ENCODE measurements at places on chromosomes 16 and 17. TPM values are rescaled to one million over a fixed set of nuclear protein-coding genes. Genes with fewer than 3 reads are reported as not detected.

The ADGRG3 gene
- total RNA-seq = not detected

GRCh38 chr17:36566081-36566480 lies 21.4 kb downstream of the GGNBP2 start:
- H3K4me1 ChIP-seq = no peaks in the 10 kb centered on the region
- peaks cover 26% of the 10 kb centered on the region for H3K36me3 ChIP-seq
- no peaks in the 10 kb centered on the region for H3K27me3 ChIP-seq
- DNase-seq = no peak
- H3K4me3 ChIP-seq = no peak overlapping the region

- H3K36me3 ChIP-seq = no peaks in the 10 kb centered on the region
- H3K4me1 ChIP-seq = peaks cover 19% of the 10 kb centered on the region
- H3K27me3 ChIP-seq = no peaks in the 10 kb centered on the region
- peak overlapping the region; percentile 36 for H3K4me3 ChIP-seq
- peak overlapping the region; percentile 64 for H3K27ac ChIP-seq
Measured at GRCh38 chr16:1530883-1531637, 2.4 kb upstream of the TMEM204 start.

DNA sequence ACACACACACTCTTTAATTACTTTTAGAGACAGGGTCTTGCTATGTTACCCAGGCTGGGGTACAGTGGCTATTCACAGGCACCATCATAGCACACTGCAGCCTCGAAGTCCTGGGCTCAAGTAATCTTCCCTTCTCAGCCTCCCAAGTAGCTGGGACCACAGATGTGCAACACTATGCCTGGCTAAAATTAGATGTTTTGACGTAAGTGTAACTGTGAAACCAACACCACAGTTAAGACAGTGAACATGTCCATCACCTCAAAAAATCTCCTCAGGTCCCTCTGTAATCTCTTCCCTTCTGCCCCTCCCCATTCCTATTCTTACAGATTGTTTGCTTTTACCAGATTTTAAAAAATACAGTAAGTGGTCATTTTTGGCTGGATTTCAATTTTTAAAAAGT lies 66.7 kb downstream of the RPGRIP1L start:
- H3K27me3 ChIP-seq = no peaks in the 10 kb centered on the region
- DNase-seq = no peak
- no peaks in the 10 kb centered on the region for H3K4me1 ChIP-seq
- peaks cover 20% of the 10 kb centered on the region for H3K36me3 ChIP-seq
- no peak overlapping the region for H3K4me3 ChIP-seq

The TBC1D3D gene
- 0.60 TPM for total RNA-seq

- H3K4me3 ChIP-seq = no peak overlapping the region
- H3K27me3 ChIP-seq = no peaks in the 10 kb centered on the region
- peaks cover 25% of the 10 kb centered on the region for H3K4me1 ChIP-seq
- no peak for DNase-seq
- peaks cover 56% of the 10 kb centered on the region for H3K36me3 ChIP-seq
Measured at GRCh38 chr17:2190014-2190413, 113.6 kb downstream of the SMG6 start.

DNA sequence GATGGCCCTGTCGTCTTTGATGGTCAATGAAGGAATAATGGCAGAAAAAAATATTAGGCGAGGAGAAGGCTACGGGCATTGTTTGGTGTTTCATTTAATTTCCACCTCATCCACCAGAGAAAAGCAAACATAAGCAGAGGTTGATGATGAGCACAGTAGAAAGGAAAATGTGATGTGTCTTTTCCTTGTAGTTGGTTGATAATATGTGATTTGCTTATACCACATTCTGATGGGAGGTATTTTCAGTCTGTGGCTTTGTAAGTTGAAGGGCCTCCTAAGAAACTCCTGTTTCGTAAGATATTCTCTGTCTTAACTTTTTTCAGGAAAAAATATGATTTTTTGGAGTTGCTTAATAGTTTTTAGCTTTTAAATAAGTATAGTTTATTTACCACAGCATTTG lies 215.7 kb downstream of the PRKCA start:
- peaks cover 8% of the 10 kb centered on the region for H3K4me1 ChIP-seq
- H3K27me3 ChIP-seq = peaks cover 3% of the 10 kb centered on the region
- no peak overlapping the region for H3K27ac ChIP-seq
- no peaks in the 10 kb centered on the region for H3K36me3 ChIP-seq
- no peak overlapping the region for H3K4me3 ChIP-seq

DNA sequence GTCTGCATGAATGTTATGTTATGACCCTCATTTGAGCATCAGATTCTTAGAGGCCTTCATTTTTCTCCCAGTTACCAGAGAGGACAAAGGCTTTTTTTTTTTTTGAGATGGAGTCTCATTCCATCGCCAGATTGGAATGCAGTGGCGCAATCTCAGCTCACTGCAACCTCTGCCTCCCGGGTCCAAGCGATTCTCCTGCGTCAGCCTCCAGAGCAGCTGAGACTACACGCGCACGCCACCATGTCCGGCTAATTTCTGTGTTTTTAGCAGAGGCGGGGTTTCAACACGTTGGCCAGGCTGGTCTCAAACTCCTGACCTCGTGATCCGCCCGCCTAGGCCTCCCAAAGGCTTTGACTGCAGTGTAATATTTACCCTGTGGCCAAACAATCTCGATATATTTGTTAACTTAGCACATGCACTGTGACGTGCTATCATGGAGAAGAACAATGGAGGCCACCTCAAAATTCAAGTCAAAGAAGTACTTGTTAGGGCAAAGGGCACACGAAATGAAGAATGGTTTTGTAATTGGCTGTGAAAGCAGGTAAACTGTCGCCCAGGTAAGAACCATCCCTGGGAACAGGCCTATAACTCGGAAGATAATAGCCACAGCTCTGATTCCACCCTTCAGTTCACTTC lies 303.4 kb downstream of the SLC39A11 start:
- no peaks in the 10 kb centered on the region for H3K4me1 ChIP-seq
- H3K27me3 ChIP-seq = no peaks in the 10 kb centered on the region
- no peak overlapping the region for H3K4me3 ChIP-seq

DNA sequence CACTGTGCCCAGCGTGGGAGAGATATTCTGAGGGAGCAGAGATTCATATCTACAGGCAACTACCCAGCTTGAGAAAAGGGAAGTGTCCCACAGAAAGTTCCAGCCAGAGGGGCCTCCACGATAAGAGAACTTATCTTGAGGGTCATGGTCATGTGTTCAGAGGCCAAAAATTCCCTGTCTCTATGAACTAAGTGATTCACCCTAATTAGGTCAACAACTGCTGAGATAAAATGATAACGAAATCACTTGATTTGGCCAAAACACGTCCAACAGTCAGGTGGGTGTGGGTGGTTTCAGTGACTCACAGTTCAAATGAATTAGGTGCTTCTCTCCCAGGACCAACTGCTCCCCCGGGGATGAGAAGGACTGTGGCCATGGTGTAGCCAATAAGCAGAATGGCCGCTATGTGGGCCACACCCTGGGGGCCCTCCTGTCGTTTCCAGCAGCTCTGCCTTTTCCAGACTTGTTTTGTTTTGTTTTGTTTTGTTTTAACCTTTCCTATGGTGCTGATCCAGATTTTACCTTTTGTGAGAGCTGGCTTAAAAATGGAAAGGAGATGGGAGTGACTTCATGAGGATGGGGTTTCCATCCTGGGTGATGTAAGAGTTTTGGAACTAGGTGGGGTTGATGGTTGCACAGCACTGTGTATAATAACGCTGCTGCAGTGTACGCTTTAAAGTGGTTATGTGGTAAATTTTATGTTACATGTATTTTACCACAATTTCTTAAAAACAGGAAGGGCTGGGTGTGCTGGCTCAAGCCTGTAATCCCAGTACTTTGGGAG lies 8.7 kb downstream of the DNAI2 start:
- H3K4me3 ChIP-seq = no peak overlapping the region
- DNase-seq = no peak
- H3K4me1 ChIP-seq = peaks cover 5% of the 10 kb centered on the region
- peaks cover 5% of the 10 kb centered on the region for H3K27me3 ChIP-seq
- H3K36me3 ChIP-seq = no peaks in the 10 kb centered on the region

- peaks cover 5% of the 10 kb centered on the region for H3K4me1 ChIP-seq
- no peak for DNase-seq
- H3K27me3 ChIP-seq = no peaks in the 10 kb centered on the region
- no peak overlapping the region for H3K4me3 ChIP-seq
- no peak overlapping the region for H3K27ac ChIP-seq
Measured at GRCh38 chr16:68247932-68248331, 2.8 kb downstream of the PLA2G15 start.

DNA sequence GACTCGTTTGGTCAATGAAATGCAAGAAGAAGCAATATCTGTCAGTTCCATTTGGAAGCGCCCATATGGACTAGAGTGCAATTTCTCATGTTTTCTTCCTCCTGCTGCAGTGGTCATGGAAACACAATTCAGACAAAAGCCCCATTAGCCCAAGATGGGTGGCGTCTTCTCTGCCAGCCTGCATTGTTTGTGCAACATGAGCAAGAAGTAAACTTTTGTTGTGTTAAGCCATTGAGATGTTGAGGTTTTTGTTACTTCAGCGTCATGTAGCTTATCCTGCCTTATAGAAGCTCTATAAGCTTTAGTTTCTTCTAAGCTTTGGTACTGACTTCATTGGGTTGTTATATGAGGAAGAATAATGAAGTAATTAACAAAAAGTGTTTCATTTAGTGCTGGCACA lies 137.4 kb downstream of the NPIPB5 start:
- H3K36me3 ChIP-seq = no peaks in the 10 kb centered on the region
- H3K27ac ChIP-seq = no peak overlapping the region
- no peak overlapping the region for H3K4me3 ChIP-seq
- H3K4me1 ChIP-seq = no peaks in the 10 kb centered on the region
- H3K27me3 ChIP-seq = no peaks in the 10 kb centered on the region

- no peak for DNase-seq
- peak overlapping the region; percentile 87 for H3K27ac ChIP-seq
- peaks cover 16% of the 10 kb centered on the region for H3K4me1 ChIP-seq
- H3K27me3 ChIP-seq = no peaks in the 10 kb centered on the region
Measured at GRCh38 chr16:87570938-87571867, 31.1 kb upstream of the JPH3 start.

DNA sequence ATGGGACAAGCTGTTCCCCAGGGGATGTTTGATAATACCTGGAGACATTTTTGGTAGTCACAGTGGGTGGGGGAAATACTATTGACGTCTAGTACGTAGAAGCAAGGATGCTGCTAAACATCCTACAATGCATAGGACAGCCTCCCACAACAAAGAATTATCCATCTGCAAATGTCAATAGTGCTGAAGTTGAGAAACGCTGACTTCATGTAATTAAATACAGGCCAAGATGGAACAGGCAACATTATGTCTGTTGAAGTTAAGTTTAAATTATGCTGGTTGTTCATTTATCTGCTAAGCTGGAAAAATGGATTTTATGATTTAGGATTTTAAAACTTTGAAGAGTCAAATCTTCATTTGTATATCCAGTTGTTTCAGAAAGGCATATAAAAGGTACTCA lies 341.2 kb upstream of the DYNLRB2 start:
- H3K27ac ChIP-seq = no peak overlapping the region
- H3K27me3 ChIP-seq = no peaks in the 10 kb centered on the region
- peaks cover 4% of the 10 kb centered on the region for H3K4me1 ChIP-seq
- no peak overlapping the region for H3K4me3 ChIP-seq

DNA sequence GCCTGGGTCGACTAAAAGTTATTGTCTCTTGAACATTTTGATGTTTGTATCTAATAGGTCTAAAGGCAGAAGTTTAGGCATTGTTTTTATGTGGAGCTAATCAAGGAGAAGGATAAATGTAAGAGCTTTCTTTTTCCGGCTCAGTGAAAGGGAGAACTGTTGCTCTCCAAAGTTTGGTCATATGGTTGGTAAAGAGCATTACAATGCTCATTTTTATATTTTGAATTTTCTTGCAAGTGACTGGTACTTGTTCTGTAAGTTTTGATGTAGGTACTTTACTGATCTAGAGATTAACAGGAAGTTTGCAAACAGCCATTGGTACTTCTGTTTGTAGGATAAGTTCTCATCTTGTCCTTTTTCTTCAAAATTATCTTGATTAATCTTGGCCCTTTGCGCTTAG lies 30.9 kb upstream of the BCAS3 start:
- H3K4me1 ChIP-seq = peaks cover 4% of the 10 kb centered on the region
- no peak overlapping the region for H3K4me3 ChIP-seq
- H3K27ac ChIP-seq = no peak overlapping the region
- no peak for DNase-seq
- peaks cover 22% of the 10 kb centered on the region for H3K36me3 ChIP-seq

DNA sequence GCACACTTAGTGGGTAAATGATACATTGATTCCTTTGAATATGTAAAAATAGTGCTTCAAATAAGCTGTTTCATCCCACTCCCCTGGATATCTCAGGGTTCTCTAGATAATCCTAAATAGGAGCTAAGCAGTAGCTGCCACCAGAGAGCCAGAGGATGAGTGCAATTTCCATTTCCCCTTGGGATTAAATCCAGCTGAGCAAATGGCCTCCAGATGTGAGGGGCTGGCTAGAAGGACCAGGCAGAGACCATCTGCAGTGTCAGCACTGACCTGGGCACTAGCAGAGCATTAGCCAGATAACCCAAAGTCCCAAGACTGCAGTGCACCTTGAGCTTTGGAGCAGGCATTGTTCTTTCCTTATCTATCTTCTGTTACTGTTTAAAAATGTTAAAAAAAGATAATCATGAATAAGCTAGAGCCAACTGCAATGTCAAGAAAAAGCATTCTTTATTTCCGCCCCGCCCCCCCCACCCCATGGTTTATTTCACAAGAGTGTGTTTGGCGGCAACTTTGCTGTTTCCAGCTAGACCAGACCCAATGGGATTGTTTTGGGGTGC lies 19.5 kb downstream of the GPR179 start:
- DNase-seq = no peak
- no peak overlapping the region for H3K27ac ChIP-seq
- peaks cover 15% of the 10 kb centered on the region for H3K36me3 ChIP-seq
- peaks cover 4% of the 10 kb centered on the region for H3K27me3 ChIP-seq

The ORC6 gene
- total RNA-seq = 20.7 TPM

GRCh38 chr16:70753694-70754325 lies 47.1 kb downstream of the VAC14 start:
- DNase-seq = no peak
- H3K27ac ChIP-seq = no peak overlapping the region
- no peaks in the 10 kb centered on the region for H3K27me3 ChIP-seq
- H3K4me3 ChIP-seq = no peak overlapping the region

The PFN1 gene
- 455 TPM for total RNA-seq

DNA sequence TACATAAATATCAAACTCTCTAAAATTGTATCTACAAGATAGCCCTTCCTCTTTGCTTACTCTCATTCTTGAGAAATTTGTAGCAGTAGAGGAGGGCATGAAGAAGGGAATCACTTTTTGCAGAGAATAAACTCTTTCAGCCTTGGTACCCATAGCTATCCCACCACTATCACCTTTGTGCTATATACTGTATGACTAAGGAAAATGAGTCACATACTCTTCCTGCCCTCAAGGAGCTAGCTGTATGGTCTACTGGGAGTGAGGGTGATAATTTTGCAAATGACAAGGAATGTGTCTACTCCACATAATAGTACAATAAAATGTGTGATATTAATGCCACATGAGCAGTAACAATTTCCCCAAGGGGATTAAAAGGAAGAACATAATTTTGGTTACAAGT lies 184.6 kb upstream of the WSB1 start:
- H3K27me3 ChIP-seq = no peaks in the 10 kb centered on the region
- H3K27ac ChIP-seq = no peak overlapping the region
- H3K4me3 ChIP-seq = no peak overlapping the region
- no peak for DNase-seq
- H3K36me3 ChIP-seq = no peaks in the 10 kb centered on the region
